Activated T-helper 1 cell treated with Interleukin-2 at 50 U/mL for 16 hours (primary cell): ENCODE measurements at places on chromosomes 7 and 10.
A peak's percentile ranks its signal among the peaks of the same experiment; 100 is the strongest.

GRCh38 chr7:137996386-137996851 is 5.5 kb downstream of the CREB3L2 start:
- no peak for DNase-seq

DNA sequence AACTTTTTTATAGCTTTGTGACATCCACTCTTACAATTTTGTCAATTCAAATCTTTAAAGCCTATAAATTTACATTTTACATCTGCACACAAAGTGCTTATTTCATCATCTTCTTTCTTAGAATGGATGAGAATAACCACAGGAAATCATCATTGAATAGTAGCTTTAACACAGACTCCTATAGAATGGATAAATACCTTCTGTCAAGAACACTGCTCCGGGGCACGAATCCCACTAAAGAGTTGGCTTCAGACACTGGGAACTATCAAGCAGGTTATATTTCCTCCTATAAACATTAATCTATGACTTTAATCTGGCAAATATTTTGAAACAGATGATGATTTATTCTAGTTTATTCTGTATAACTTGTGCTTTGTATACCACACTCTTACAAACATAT is 269.7 kb upstream of the TPK1 start:
- no peak for DNase-seq

DNA sequence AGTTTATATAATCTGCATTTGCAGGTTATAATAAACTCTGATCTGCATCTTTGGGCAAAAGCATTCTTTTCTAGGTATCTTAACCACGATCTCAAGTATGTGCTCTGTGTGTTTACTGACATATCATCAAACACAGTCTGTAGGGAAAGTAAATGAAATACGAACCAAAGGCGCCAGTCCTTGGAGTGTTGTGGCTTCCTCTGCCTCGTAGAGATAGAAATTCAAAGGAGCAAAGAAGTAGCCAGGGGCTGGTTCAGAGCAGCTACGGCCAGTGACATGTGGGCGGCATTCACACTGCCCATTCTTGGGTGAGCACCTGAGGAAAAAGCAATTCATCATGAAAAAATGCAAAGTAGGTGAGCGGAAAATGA is 38.7 kb downstream of the LAMB4 start:
- DNase-seq = no peak

DNA sequence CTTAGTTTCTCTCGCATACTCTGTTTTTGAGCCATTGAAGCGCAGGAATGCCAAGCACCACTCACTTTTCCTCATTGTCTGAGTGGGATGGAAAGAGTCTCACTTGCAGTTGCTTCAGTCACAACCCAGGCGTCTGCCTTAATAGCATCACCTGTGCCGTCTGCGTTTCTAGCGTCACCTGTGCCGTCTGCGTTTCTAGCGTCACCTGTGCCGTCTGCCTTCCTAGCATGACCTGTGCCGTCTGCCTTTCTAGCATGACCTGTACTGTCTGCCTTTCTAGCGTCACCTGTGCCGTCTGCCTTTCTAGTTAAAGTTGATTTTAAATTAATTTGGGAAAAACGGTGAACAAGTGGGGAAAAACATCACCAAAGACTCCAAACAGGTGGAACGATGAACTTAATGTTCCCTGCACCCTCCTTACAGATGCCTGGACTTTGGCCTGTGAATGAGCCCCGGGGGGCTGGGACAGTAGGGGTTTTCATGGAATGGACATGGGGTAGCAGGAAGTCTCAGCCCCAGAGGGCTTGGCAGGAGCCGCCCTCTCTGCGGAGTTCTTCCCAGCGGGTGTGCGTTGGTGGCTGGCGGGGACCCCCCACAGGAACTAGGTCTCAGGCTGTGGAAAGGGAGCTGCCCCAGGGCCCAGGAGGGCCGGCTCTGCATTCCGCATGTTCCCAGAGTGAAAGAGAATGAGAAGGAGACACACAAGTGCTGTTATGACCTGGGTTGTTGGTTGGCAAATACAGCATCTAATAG is 3.5 kb downstream of the ZNF511 start:
- DNase-seq = no peak

GRCh38 chr7:1567049-1567771 is 2.6 kb downstream of the PSMG3 start:
- DNase-seq = no peak

- no peak for DNase-seq
Observed at GRCh38 chr10:108899670-108900069, 1023.6 kb downstream of the XPNPEP1 start.

- no peak for DNase-seq
Observed at GRCh38 chr10:16519908-16520861, 1.5 kb downstream of the C1QL3 start.

- DNase-seq = no peak
Observed at GRCh38 chr10:13485623-13486022, 43.2 kb downstream of the BEND7 start.

GRCh38 chr10:22894714-22895113 is 33.1 kb upstream of the ARMC3 start:
- DNase-seq = no peak

DNA sequence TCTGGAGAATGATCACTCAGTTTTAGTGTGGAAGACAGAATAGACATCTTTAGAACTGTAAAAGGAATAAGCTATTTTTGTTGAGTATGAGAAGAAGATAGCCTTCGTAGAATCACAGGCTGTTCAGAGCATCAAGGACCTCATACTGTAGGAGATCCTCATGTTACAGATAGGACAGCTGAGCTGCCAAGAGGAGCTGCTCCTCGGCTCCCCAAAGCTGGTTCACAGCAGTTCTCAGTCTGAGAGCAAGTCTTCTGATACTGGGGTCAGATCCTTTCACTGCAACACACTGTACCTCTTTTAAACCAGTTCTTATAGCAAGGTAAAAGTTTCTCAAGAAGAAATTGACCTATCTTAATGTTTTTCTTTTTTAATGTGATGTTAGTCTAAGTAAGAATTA is 17.1 kb downstream of the CCNY start:
- no peak for DNase-seq

DNA sequence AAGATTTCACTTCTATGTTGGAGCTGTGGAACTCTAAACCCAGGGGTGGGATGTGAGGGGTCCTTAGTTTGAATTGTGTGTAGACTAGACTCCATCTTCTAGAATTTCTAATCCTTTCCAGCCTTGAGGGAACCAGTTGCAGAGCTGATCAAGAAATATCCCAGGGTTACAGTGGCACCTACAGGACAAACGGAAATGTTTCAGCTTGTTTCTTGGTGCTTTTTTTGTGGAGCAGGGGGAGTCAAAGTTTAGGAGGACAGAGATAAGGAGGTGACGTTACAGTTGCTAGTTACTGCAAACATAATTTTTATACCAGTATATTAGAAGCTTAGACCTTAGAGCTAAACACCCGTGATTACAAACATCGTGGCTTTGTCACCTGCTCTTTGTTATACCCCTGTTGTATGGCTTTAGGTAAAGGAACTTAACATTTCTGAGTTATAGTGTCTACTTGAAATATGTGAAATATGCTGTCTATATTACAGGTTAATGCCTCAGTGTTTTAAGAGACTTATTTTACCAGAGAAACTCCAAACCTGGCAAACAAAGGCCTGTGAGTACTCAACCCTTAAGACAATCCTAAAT is 84.5 kb upstream of the DYNC1I1 start:
- no peak for DNase-seq

DNA sequence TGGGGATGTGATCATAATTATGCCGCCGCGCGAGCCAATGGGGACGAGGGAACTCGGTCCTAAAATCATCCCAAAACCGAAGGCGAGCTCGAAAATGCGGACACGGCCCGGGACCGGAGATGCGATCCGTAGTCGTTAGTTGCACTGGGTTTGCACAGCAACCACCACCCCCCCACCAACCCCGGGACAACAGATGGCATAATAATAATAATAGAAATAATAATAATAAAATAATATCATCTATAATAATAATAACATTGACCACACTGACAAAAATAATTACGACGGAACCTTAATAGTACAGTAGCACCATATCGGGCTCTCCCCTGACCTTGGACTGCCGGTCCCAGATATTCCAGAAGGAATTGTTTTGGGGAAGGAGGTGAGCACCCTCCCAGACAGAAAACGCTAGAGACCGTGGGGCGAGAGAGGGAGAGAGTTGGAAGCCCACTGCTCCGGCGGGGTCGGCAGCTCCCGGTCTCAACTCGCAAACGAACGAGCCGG is 1.1 kb upstream of the EMX2 start:
- DNase-seq = no peak

GRCh38 chr7:151198945-151199848 is 11.1 kb downstream of the H2BK1 start:
- no peak for DNase-seq

DNA sequence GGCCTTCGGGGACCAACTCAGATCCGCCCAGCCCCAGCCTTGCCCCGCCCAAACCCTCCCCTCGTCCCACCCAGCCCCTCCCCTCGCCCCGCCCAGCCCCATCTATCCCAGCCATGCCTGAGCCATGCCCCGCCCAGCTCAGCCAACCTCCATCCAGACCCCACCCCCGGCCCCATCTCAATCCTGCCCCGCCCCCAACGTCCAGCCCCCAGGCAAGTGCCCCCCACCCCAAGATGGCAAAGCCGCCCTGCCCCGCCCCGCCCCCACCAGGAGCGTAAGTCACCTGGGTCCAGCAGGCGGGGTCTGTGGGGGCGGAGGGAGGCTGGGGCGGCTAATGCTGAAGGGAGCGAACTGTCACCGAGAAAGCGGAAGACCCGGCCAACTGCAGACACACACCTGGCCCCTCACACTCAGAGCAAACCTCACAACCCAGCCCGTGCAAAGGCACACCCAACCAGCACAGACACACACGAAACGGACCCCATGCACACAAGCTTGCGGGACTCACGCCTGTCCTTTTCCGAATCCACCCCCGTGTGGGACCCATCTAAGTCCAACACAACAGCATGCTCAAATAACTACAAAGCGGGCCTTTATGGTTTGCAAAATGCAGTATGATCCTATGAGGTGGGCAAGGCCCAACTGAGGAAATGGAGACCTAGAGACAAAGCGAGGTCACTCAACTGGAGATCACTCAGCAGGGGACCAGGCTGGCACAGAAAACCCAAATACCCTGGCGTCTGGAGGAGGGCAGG is 11.5 kb upstream of the OGA start:
- DNase-seq = peak; percentile 47

- no peak for DNase-seq
Observed at GRCh38 chr10:89274928-89275327, 23.4 kb upstream of the LIPA start.

GRCh38 chr10:52674474-52674873 is 98.1 kb downstream of the MBL2 start:
- no peak for DNase-seq

DNA sequence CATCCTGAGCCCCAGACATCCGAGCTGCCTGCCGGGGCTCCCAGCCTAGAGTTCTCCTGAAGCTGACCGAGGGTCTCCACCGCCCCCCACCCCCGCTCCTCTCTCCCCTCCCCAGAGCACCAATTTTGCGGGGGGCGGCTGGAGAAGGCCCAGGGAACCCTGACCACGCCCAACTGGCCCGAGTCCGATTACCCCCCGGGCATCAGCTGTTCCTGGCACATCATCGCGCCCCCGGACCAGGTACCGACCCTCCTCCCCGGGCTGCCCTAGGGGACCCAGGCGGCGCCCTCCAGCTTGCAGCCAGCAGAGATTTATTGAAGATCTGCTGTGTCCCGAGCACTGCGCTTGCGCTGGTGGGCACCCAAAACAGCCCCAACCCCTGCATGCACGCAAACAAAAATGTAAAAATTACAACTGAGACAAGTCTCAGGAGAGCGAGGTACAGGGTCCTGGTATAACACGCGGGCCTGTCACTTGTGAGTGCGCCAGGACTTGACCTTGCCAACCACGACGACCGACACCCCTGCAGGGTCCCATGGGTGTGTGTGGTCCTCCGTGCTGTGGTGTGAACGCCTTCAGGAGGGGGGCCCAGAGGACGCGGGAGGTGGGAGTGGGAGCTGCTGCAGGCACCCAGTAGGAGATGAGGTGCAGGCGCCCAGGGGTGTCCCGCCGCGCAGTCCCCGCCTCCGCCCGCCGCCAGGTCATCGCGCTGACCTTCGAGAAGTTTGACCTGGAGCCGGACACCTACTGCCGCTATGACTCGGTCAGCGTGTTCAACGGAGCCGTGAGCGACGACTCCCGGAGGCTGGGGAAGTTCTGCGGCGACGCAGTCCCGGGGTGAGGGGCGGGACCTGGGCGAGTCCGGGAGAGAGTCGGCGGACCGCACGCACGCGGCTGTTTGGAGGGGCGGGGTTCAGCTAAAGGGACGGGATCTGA is 3.1 kb downstream of the PCOLCE start:
- no peak for DNase-seq

GRCh38 chr10:80260295-80261243 is 28.9 kb downstream of the MAT1A start:
- DNase-seq = no peak

GRCh38 chr10:104028146-104028545 is 57.5 kb downstream of the COL17A1 start:
- DNase-seq = no peak

DNA sequence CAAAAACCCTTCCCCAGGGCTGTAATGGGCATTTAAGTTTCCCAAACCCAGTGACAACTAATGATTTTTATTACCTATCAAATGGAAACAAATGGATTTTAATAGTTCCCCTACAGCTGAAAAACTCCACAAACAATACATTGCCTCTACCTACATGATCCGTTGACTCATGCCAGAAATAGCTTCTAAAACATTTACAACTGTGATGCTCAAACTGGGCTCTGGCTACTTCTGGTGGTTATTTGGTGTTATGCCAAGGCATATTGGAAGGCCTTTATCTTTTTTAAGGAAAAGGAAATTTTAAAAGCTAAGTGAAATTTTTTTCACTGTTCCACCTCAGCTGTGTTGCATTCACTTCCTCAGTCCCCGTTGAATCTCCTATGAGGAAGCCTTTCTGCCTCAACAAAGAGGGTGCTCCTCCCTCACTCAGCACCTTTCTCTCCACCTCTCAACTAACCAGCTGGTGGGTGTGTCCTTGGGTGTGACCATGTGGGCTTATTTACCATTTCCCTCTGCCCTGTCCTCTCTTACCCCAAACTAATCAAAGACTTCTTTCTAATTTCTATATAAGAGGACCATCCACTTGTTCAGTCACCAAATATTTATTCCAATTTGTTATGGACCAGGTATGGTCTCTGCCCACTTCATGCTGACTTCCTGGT is 82.9 kb downstream of the PRTFDC1 start:
- DNase-seq = no peak

DNA sequence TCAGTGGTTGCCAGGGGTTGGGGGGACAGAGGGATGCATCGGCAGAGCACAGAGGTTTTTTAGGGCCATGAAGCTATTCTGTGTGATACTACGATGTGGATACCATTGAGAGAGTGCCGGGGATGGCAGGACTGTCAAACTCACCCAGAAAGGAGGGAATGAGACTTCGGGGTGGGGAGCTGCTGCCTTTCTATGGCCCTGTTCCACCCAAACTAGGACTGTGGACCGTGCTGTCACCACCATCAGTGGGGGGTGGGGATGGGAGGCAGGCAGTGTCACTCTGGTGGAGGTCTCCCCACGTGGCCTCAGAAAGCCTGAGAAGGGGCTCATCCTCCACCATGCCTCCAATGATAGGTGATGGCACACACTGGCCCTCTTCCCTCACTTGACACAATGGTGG is 146.2 kb downstream of the PTPN20 start:
- DNase-seq = no peak
